ENCODE measurements at places on chromosomes 11 and 22. TPM values are rescaled to one million over a fixed set of nuclear protein-coding genes. Genes with fewer than 3 reads are reported as not detected.

DNA sequence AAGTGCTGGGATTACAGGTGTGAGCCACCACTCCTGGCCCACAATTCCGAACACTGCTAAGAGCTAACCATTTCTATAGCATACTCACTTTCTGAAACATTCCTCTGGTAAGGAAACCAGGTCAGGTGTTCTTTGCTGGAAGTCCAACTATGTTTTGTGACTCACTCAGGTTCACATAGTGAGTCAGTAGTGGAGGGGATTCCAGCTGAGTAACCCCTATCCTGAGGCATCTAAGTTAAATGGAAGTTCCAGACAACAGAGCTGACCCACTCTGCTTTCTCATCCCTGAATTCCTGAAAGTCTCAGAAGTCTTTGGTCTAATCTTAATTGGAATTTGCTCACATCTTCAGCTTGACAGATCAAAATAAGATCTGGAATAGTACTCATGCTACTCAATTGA lies 3.0 kb upstream of the CHRNA10 start:
- H3K27ac ChIP-seq = no peak overlapping the region
- no peak overlapping the region for H3K4me3 ChIP-seq
- H3K36me3 ChIP-seq = 0 out of 2 replicates have a peak, but pooled peaks cover 3% of the 10 kb centered on the region
- no peaks in the 10 kb centered on the region for H3K4me1 ChIP-seq
- no peak for DNase-seq

DNA sequence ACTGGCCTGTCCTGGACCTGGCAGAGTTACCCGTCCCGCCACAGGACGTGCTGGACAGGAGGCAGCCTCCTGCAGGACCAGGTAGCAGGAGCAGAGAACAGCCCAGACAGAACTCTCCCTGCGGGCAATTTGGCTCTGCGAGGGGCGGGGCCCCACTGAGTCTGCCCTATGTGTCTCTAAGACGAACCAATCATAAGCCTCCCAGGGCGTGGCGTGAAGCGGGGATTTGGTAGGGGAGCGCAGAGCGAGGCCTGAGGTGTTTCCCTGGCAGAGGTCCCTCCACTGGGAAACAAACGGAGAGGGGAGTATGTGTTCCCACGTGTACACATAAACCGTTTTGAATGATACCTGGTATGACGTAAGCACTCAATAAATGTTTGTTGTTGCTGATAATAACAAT lies 7.4 kb downstream of the CD82 start:
- no peak overlapping the region for H3K4me3 ChIP-seq
- H3K27me3 ChIP-seq = no peaks in the 10 kb centered on the region
- H3K27ac ChIP-seq = no peak overlapping the region
- no peaks in the 10 kb centered on the region for H3K4me1 ChIP-seq
- DNase-seq = no peak

The TSSK2 gene
- not detected for total RNA-seq

The ANO1 gene
- total RNA-seq = 8.4 TPM

The EI24 gene
- 170 TPM for total RNA-seq
